CD4-positive, alpha-beta T cell treated with Interleukin-2 at 100 ng/mL for 4 hours (primary cell): ENCODE measurements at places on chromosomes 13 and 19.

DNA sequence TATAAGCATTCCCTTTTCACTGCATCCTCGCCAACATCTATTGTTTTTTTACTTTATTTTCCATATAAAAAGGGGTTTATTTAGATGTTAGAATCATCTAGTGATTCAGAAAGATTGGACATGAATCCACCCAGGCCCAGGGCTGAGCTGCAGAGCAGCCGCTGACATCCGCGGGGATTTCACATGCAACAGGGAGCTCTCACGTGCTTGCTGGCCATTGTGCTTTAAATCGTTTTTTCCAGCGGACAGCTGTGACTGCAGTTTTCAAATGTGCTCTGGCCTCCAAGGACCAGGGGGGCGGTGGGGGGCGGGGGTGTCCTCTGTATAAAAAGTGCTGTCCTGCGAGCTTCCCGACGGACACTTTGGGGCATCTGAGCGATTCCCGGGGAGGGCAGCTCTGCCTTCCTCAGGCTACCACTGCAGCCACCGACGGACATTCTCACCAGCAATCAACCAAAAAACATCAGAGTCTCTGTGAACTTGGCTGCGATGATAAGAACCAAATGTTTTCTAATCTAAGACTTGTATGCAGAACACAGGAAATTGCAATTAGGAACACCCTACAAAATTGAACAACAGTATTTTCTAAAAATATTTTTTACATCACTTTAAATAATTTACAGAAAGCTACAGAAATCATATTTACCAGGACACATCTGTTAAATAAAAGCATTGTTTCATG, 12.6 kb downstream of the RB1 start:
- no peak for DNase-seq

DNA sequence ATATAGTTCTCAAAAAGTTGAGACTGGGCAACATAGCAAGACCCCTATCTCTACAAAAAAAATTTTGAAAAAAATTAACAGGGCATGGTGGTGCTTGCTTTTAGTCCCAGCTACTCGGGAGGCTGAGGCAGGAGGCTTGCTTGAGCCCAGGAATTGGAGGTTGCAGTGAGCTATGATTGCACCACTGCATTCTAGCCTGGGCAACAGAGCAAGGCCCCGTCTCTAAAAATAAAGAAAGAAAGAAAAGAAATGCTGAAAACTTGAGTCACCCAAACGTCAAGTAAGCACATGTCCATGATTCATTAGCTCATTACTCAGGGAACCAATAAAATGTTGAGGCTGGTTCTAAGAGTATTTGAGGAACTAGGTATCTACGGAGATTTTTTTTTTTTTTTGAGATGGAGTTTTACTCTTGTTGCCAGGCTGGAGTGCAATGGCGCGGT, 33.9 kb upstream of the SEMA6B start:
- DNase-seq: no peak

DNA sequence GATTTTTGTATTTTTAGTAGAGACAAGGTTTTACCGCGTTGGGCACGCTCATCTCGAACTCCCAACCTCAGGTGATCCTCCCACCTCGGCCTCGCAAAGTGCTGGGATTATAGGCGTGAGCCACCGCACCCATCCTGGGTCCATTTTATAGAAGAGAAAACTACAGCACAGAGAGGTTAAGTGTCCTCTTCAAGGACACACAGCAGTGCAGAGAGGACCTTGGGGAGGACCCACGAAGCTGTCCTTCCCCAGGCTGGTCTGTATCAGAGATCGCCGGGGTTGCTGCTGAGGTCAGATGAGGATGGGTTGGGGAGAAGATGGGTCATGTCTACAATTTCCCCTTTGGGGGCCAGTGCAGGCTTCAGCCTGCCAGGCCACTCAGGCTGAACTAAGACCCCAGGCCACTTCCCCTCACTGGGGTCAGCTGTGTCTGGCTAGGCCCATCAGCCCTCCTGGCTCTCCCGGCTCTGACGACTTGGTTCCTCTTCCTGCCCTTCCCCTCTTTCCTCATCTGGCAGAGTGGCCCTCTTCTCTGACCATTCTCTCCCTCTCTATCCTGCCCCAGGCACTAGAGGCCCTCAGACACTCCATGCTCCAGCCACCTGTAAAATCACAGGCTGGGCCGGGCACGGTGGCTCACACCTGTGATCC, 9.6 kb downstream of the MYO1F start:
- DNase-seq: no peak

- no peak for DNase-seq
These were observed 134.0 kb downstream of the UFM1 start for GRCh38 chr13:38483623-38484022.

GRCh38 chr19:18729933-18730530, 46.6 kb downstream of the CRTC1 start:
- DNase-seq: no peak

DNA sequence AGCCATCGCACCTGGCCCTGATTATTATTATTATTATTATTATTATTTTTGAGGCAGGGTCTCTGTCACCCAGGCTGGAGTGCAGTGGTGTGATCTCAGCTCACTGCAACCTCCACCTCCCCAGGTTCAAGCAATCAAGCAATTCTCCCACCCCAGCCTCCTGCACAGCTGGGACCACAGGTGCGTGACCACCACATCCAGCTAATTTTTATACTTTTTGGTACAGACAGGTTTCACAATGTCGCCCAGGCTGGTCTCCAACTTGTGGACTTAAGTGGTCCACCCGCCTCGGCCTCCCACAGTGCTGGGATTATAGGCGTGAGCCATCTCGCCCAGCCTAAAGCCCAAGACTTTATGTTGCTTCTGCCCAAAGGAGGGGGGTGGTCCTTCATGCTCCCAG, 6.0 kb upstream of the AP1M2 start:
- no peak for DNase-seq

DNA sequence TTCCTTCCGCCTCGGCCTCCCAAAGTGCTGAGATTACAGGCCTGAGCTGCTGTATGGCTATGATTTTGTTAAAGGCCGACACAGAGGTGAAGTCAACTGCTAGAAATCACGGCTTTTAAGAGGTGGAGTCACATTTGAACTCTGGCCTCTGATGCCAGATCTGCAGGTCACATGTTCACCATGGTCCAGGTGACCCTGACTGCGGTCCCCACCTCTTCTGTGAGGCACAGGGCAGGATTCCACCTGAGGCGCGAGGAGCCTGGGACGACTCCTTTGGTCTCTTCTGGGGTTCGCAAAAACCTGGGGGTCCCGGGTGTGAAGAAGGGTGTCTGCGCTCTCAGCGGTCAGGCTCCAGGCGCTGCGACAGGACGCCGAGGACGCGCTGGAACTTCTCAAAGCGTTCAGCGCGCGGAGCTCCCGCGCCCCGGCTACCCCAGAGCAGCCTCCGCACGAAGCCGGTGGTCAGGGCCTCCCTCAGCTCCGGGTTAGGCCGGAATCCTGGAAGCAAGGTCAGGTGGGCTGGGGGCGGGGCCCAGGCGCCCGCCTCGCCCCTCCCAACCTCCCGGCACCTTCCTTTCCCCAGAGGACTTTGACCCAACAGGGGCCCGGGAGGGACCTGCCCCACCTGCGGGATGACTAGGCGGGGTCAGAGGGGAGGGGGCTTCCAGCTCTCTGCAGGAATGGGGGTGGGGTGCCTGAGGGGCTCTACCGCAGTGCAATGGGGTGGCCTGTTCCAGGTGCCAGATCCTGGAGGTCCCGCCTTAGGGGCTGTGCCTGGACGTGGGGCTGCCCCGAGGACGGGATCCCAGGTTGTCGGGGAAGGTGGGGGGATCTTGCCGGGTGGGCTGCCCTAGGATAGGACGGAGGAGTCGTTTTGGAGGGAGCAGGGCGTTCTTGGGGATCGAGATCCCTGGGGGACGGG, 13.0 kb downstream of the TRIP10 start:
- no peak for DNase-seq

- peak; percentile 80 for DNase-seq
These were observed 150.1 kb downstream of the SHISA2 start for GRCh38 chr13:25901460-25902376.

GRCh38 chr13:40094056-40094455, 438.6 kb downstream of the COG6 start:
- DNase-seq: no peak

- peak; percentile 30 for DNase-seq
These were observed 60.4 kb downstream of the ADGRE1 start for GRCh38 chr19:6947745-6948144.

- no peak for DNase-seq
These were observed 501.3 kb downstream of the EFNB2 start for GRCh38 chr13:106034201-106034600.
